ENCODE measurements at places on chromosomes 3 and 15.
A peak's percentile ranks its signal among the peaks of the same experiment; 100 is the strongest.

- no peak for DNase-seq
Observed at GRCh38 chr3:149826636-149827035, 13.6 kb downstream of the RNF13 start.

DNA sequence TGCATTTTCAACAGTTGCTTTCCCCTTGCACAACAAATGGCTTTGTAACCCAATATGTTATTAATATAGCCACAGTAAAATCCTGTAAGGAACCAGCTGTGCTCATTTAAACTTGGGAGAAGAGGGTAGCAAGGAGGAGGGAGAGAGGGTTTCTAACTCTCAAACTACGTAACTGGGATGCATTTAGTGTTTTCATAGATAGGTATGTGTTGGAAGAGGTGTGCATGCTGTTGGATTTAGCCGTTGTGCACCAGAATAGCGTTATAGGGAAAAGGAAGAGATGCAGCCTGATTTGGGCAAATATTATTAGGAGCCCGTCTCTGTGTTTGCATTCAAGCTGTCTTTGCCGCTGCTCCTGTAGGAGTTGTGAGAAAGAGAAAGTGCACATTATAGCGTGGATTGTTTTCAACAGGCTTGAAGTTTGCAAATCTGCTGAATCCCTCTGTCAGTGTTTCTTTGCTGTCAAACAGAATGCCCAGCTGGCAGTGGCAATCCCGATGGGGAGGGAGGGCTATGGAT, 39.4 kb downstream of the ARPP21 start:
- no peak for DNase-seq

DNA sequence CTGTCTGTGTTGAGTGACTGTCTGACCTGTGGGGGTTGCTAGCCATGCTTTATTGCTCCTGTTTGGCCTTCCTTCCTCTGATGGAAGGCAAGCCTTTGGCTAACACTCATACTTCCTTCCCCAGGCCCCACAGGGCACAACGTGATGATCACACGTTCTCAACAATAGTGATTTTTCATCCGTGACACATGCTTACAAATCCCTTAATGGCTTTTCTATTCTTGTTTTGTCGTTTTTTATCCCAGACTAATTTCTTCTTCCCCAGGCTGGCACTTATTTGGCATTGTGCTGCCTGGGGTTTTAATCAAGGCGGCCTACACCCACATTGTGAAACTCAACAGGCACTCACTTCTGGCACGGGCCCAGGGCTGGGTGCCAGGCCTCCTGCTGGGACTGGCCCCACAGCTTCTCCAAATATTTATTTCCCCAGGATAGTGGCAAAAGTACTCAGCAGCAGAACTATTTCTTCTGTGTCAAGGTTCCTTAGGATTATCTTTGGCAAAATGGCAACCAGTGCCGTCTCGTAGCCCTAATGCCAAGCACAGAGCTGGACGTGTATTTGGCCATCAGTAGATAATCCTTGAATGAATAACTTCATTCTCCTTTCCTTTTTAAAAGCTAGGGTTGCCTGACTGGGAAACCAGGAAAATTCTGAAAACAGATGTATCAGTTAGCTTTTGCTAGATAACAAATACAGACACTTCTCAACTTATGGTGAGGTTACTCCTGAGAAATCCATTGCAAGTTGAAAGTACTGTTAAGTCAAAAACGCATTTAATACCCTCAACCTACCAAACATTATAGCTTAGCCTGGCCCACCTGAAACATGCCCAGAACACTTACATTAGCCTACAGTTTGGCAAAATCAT, 30.6 kb downstream of the CMTM7 start:
- DNase-seq, result no peak

DNA sequence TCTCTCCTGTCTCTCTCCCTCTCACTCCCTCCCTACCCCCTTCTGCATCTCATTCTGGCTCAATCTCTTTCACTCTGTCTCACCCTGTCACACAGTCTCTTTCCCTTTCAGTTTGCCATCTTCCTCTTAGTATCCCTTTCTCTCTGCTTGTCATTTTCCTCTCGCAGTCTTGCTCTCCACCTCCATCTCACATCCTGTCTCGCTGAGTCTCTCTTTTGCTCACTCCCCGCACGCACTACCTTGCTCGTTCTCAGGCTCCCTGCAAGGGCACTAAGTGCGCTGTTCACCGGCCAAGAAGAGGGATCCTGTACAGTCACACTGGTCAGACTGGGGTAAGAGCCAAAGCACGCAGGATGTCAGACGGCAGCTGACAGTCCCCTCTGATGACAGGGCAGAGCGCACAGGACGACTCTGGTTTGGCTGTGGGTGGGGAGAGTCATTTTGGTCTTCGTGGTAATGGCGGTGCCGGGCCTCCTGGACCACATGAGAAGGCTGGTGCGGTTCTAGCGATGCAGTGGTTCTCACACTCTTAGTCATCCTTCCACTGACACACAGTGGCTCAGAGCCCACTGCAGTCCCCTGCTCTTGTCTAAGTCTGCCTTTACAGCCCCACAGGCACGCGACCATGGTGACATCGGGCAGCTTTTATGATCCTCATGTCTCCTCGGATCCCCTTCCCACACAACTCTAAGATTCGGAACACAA, 356.8 kb downstream of the FOXP1 start:
- DNase-seq, result peak; percentile 97

- DNase-seq, result no peak
Observed at GRCh38 chr15:65132878-65133547, 595 bp downstream of the PDCD7 start.

DNA sequence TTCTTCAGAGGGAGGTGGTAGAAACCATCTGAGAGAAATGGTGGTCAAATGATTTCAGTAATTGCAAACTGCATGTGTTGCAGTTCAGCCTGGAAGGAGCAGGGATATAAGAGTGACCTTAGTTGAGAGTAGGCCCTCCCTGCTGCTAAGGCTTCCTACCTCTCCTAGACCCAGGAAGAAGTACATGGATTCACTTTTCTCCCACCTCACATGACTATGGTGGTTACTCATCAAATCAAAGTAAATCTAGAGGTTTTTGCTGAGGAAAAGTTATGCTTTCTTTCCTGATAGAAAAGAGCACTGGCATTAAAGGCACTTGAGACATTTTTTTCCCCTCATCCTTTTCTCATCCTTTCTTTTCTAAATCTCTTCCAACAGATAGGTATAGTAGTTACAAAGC, 43.2 kb upstream of the LEKR1 start:
- no peak for DNase-seq

- no peak for DNase-seq
Observed at GRCh38 chr15:33243393-33243792, 48.9 kb upstream of the FMN1 start.

- DNase-seq, result no peak
Observed at GRCh38 chr3:8493744-8494143, 7.9 kb upstream of the LMCD1 start.

GRCh38 chr15:97745481-97746071, 214.9 kb upstream of the ARRDC4 start:
- no peak for DNase-seq

DNA sequence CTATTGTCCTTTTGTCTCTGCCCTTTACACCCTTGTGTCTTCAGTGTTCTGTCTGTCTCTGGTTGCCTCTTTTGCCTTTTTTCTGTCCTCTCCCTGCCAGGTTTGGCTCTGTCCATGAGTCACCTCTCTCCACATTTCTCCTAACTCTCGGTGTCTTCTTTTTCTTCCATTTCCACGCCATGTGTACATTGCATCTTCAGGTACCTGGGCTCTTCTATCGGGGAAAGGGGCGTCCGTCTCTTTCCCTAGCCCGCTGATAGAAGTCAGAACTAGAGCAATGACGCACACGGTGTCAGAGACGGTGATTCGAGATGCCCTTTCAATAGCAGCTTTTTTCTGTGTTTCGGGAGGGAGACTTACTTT, 641 bp downstream of the OPA1 start:
- DNase-seq, result peak; percentile 83

GRCh38 chr15:28118531-28118930, 19.4 kb upstream of the OCA2 start:
- DNase-seq, result no peak

DNA sequence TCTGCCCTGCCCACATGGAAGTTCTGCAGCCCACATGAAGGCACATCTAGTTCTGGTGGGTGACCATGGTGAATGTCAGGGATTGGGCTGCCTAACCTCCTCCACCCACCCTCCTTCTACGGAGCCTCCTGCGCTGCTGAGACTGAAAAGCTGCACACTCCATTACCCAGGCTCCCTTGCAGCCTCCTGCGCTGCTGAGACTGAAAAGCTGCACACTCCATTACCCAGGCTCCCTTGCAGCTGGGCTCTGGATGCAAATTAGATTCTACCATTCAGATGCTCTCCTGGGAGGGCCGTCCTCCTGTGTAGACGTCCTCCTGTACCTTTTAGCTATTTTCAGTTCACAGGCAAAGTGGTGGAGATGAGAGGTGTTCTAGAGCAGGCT, 32.1 kb downstream of the POMGNT2 start:
- DNase-seq, result no peak

- DNase-seq, result no peak
Observed at GRCh38 chr3:72062017-72062416, 277.1 kb upstream of the PROK2 start.

GRCh38 chr15:68503213-68503612, 71.2 kb upstream of the ITGA11 start:
- no peak for DNase-seq

DNA sequence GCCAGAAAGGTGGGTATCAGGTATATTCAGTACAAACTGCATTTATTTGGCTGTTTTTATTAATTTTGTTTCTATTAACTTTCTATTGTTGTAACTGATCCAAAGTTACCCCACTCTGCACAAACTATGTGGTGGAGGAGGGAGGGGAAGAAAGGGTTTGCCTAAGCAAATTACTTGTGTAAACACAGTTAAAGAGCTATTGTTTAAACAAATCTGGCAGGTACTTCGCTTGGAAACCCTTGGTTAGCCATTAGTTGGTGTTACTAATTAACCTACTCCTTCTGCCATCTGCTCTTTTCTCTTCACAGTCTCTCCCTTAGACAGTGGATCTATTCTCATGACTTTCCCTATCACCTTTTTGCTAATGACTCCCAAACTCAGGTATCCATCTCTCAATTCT, 328.4 kb upstream of the NECTIN3 start:
- DNase-seq, result no peak

DNA sequence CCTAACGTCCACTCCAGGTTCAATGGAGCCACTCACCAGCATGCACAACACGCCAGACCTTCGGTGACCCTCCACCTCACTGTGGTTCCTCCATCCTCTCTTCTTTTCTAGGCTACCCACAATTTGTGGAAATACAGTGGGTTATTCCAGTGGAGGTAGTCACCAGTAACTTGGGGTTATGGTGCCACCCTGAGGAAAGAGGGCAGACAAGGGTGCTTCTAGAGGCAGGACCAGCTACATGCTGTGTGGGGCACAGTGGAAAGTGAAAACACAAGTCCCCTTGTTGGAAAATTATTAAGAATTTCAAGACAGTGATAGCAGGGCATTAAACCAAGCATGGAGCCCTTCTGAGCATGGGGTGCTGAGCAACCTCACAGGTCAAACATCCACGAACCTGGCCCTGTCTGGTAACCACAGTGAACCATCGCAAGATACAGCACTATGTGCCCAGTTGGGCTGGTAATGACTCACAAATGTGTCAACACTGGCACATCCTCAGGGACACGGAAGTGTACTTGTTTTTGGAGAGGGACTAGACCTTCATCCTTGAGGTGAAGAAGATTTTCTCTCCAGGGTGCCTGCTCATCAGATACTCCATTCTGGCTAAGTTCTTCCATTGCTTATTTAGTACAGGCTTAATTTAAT, 166.7 kb downstream of the STT3B start:
- DNase-seq, result no peak

- no peak for DNase-seq
Observed at GRCh38 chr15:70530906-70531305, 232.5 kb downstream of the UACA start.

GRCh38 chr3:144437989-144438388, 466.4 kb downstream of the DIPK2A start:
- no peak for DNase-seq

GRCh38 chr3:112101916-112102315, 15.7 kb downstream of the C3orf52 start:
- DNase-seq, result no peak

GRCh38 chr3:143070977-143071551, 48.5 kb upstream of the CHST2 start:
- DNase-seq, result no peak

DNA sequence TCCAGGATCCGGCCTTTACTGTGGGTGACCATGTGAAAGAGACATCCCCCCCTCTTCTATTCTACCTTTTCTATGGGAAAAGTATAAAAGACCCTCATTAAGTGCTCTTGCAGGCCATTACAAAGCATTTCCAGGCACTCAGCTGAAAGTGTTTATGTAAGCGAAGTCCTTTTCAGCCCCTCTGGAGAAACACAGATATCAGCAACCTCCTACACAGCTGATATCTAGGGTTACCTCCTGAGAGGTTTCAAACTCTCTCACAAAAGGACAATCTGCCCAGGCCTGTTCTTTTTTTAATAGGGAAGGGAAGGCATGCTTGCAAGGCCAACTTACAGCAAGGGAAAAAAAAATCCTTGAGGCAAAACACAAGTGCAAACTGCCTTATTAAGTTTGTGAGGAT, 12.6 kb downstream of the ETV5 start:
- no peak for DNase-seq

- no peak for DNase-seq
Observed at GRCh38 chr3:94402126-94402525, 339.3 kb downstream of the NSUN3 start.

GRCh38 chr15:60120100-60120499, 116.0 kb downstream of the FOXB1 start:
- DNase-seq, result no peak

DNA sequence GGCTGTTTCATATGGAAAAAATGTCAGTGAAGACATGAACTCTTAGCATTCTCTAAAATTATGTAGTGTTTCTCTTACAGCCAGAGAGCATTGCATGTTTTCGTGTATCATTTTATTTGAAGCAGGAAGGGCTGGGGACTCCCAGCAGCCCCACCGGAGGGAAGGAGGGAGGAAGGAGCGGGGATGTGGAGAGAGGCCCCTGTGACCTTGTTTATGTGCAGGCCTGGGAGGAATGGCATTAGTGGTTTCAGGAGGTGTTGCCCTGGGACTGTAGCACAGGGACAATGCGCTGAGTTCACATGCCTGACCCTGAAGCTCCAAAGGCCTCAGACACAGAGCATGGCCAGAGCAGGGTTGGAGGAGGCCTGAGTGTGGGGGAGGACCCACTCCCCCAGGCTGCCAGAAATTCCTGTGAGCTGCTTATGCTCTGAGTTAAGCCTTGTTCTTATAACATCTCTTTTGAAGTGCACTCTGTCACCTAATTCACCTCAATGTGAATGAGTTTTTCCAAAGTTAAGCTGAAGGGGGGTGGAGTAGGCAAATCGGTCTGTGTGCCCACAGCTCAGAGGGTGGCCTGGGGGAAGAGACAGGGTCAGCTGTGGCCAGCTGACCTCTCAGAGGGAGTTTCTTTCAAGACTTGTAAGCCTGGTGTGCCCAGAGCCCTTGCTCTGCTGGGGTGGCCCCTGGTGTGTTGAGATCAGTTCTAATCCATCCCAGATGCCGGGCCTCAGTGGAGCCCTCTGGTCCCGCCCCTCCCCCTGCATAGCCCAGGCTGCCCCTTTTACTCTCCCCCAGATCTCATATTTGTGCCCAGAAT, 3.9 kb upstream of the RNU6-1 start:
- DNase-seq, result no peak

- no peak for DNase-seq
Observed at GRCh38 chr15:75437721-75438120, 13.8 kb downstream of the SIN3A start.

GRCh38 chr15:72474912-72475628, 940 bp downstream of the ARIH1 start:
- DNase-seq, result peak; percentile 69

GRCh38 chr15:72382146-72382545, 6.3 kb upstream of the HEXA start:
- DNase-seq, result no peak

- DNase-seq, result no peak
Observed at GRCh38 chr15:75109021-75109735, 85.8 kb downstream of the PPCDC start.

Data from T-helper 2 cell (primary cell).